ENCODE measurements at places on chromosomes 3 and 15.

DNA sequence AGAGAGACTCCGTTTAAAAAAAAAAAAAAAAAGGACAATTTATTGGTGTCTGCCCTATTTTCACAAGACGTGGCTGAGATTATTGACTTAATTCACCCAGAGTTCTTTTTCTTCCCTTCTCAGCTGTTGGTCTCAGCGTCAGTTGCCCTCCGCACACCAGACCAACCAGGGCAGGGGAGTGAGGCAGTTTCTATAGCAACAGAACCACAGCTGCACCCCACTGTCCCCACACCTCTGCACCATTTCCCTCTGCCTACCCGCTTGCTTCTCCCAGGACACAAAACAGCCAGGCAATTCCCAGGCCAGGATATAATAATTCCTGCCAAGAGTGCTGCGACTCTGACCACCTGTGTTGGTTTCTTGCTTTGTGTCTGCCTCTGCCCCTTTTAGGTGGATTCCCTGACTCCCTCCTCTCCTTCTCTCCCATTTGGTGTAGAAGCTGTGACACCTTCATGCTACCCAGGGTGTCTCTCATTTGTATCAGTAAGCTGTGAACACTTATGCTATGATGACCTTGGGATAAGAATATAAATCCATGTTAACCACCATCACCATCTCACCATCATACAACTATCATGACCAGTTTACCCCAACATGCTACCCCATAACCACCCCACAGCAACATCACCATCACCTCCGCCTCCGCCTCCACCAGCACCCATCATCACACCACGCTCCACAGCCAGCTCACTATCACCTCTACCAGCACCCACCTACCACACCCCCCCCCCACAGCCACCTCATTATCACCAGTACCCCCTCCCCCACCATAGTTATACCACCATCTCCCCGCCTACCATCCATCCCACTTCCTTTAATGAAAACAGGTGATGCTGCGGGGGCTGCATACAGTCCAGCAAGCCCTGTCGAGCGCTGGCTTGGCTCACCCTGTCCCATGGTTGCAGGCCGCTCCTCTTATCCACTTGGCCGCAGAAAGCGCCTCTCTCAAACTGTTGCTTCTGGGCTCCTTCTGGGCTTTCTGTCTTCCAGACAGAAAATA lies 589 bp downstream of the EPB42 start:
- no peak for DNase-seq

GRCh38 chr15:40388941-40389823 lies 6.7 kb downstream of the KNSTRN start:
- no peak for DNase-seq

DNA sequence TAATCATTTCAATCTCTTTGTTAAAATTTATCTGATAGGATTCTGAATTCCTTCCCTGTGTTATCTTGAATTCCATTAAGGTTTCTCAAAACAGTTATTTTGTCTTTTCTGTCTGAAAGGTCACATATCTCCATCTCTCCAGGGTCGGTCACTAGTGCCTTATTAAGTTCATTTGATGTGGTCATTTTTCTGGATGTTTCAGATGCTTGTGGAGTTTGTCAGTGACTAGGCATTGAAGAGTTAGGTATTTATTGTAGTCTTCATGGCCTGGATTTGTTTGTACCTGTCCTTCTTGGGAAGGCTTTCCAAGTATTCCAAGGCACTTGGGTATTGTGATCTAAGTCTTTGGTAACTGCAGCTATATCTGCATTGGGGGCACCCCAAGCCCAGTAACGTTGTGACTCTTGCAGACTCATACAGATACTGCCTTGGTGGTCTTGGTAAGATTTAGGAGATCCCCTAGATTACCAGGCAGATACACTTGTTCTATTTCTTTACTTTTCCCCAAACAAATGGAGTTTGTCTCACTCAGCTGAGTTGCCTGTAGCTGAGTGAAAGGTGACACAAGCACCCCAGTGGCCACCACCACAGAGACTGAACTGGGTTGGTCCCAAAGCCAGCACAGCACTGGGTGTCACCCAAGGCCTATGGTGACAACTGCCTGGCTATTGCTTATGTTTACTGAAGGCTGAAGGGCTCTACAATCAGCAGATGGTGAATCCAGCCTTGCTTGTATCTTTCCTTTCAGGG lies 18.9 kb upstream of the SLC27A2 start:
- no peak for DNase-seq

DNA sequence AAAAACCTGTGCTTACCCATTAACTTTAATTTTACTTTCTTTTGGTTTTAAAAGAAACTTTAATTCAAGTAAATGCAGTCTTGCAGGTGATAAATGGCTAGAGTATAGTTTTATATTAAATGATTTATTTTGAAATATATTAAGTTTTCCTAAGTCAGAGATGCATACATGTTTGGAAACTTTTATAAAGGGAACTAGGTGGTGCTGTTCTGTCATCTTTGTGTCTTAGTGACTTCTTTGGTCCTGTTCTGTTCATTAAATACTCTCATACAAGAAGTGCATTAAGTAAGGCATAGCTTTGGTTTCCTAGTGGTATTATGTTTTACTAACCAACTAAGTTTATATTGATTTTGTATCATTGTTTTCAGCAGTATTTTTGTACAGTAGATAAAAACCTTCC lies 15.6 kb downstream of the CADM2 start:
- peak; percentile 5 for DNase-seq

DNA sequence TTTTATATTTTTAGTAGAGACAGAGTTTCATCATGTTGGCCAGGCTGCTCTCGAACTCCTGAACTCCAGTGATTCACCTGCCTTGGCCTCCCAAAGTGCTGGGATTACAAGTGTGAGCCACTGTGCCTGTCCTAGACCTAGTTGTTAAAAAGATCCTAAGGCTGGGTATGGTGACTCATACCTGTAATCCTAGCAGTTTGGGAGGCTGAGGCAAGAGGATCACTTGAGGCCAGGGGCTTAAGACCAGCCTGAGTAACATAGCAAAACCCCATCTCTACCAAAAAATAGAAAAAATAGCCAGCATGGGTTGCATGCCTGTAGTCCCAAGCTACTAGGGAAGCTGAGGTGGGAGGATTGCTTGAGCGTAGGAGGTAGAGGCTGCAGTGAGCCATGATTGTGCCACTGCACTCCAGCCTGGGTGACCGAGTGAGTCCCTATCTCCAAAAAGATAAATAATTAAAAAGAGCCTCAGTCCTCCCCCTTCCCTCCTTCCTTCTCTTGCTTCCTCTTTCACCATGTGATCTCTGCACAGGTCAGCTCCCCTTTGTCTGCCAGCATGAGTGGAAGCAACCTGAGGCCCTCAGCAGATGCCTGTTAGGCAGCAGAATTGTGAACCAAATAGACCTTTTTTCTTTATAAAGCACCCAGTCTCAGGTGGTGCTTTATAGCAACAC lies 9.8 kb upstream of the FNDC3B start:
- no peak for DNase-seq

DNA sequence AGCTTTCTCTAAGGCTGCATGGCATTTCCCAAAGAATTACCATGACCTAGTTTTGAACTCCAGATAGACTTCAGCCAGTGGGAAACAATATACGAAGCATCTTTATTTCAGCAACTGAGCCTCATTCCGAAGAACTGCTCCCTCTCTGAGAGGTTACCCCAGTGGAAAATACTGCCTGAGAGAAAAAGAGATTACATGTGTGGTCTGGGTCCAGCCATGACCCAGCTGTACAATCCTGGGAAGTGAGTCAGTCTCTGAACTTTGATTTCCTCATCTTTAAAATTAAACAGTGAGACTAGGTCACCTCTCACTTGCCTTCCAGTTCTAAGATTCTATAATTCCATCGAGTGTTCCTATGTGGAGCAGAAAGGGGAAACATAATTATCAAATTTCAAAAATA lies 42.4 kb downstream of the TNIK start:
- DNase-seq, result peak; percentile 62

DNA sequence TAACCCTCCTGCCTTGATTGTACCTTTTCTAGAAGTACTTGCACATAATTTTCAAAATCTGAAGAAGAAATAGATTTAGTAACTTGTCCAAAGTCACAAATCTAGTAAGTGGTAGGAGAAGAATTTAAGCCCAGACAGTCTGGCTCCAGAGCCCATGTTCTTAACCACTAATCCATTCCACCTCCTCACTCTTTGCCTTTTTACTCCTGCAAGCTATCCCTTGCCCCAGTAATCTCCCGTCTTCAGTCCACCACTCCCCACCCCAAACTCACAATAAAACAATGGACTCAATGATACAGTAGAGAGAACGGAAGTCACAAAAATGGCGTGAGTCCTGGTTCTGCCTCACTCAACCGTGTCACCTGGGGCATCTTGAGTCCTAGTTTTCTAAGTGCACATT lies 48.7 kb downstream of the SETMAR start:
- no peak for DNase-seq

DNA sequence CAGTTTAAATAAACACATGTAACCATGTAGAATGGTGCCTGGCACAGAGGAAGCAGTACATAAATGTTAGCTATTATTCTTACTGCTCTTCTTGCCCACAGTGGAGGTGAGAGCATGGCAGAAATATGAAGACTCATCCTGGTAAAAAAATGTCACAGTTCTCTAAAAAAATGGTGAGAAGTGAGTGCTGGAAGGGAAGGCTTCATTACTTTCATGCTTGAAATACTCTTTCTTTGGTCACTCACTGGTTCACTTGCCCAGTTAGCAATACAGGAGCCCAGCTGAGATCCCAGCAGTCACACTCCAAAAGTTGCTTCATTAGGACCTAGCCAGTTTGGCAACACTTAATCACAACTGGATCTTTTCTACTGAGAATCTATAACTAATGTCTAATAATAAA lies 1017.2 kb downstream of the TUSC7 start:
- no peak for DNase-seq

GRCh38 chr3:122377975-122378374 lies 5.1 kb downstream of the MIX23 start:
- no peak for DNase-seq

DNA sequence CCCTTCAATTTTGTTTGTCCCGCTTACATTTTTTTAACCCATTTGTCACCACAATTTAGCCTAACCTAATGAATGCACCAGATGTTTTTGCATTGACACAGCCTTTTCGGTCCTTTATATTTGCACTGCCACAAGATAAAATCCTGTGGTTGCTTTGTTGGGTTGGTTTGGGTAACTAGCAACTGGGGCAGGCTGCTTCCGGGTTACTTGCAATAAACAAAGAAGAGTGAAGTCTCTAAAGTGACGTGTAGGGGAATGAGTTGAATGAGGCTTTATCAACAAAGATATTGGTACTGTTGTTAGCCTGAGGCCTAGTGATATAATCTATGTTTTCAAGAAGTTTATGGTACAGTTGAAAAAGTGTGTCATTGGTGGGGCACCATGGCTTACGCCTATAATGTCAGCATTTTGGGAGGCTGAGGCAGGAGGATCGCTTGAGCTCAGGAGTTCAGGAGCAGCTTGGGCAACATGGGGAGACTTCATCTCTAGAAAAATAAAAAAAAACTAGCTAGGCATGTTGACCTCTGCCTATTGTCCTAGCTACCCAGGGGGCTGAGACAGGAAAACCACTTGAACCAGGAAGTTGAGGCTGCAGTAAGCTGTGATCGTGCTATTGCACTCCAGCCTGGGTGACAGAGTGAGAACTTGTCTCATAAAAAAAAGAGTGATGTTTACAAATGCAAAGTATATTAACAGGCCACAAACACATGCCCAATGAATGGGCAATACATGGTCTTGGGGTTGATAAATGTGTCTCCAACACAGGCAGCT lies 121.8 kb downstream of the OXSM start:
- no peak for DNase-seq

- DNase-seq, result no peak
These were observed 149.2 kb downstream of the ATP10A start for GRCh38 chr15:25713736-25714537.

- DNase-seq, result no peak
These were observed 30.4 kb downstream of the LSM3 start for GRCh38 chr3:14208977-14209394.

GRCh38 chr3:122100591-122101463 lies 45.7 kb downstream of the CD86 start:
- no peak for DNase-seq

GRCh38 chr3:150407051-150407807 lies 869 bp upstream of the TSC22D2 start:
- DNase-seq, result peak; percentile 77

DNA sequence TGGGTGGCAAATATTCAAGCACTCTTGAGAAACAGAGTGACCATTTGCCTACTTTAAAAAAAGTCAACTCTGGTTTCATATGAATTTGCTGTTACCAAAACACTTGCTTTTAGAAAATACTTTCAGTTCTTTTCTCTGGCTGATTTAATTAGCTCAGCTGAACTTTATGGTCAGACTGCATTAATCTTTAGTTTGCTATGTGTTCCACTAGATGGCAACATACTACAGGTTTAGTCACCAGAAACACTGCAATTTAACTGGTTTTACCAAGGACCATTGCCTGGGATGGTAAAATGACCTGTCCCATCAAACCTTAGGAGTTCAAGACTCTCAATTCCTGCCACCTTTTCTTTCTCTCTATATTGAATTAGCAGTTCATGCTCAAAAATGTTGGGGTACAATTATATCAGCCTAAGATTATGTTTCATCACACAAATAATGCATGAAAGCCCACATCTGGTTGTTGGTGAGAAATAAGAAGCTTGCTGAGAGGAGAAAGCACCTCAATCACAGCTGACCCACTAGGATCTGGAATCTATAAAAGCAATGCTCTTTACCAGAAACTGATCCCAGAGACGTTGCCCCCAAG lies 14.2 kb downstream of the EIF4E3 start:
- DNase-seq, result peak; percentile 69

DNA sequence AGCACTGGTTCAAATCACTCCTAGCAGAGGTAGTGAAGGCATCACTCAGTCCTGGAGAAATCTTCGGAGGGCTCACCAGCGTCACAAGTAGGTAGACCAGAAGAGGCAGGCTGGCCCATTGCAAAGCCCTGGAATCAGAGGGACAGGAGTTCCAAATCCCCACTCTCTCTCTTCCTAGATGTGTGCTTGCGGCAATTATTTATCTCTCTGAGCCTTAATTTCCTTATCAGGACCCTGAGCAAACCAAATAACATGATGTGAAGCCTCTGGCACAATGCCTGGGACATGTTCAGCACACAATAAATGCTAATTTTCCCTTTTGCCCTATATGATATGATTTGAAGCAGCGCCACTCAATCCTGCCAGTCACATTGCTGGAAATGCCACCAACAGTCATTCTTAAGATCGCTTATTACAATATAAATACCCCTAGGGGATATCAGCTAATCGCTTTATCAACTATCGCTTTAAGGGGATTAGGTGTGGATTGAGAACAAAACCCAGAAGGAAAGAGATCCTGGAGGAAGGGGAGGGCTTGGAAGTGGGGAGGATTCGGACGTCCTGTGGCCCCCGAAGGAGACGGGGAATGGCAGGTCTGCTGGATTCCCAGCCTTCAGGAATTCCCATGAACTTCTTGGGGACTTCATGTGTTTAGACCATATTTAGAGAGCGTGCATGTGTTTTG lies 59.5 kb upstream of the TSEN2 start:
- DNase-seq, result no peak

GRCh38 chr15:22262613-22263020 lies 182.3 kb downstream of the OR4M2 start:
- no peak for DNase-seq

DNA sequence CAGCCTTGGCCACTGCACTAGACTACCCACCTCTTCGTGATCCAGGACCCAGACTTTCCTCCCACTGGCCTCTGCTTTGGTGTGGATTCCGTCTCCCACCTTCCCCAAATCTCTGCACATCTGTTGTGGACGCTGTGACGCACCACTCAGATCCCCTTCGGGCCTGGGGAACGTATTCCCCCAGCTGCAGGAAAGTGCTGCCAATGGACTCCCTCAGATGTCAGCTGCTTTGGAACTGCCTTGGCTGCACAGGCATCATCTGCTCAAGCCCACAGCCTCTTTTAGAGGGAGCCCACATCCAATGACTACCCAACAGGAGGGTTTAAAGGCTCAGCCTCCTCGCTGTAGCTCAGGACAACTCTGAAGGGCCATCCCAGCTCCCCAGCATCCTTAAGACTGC lies 134.2 kb upstream of the RAD18 start:
- no peak for DNase-seq

GRCh38 chr15:98658831-98659699 lies 10.7 kb downstream of the IGF1R start:
- no peak for DNase-seq
